T-helper 1 cell (primary cell): ENCODE measurements at places on chromosomes 16 and 17.

- DNase-seq: no peak
Observed at GRCh38 chr16:1027501-1027815, 45.1 kb upstream of the SSTR5 start.

DNA sequence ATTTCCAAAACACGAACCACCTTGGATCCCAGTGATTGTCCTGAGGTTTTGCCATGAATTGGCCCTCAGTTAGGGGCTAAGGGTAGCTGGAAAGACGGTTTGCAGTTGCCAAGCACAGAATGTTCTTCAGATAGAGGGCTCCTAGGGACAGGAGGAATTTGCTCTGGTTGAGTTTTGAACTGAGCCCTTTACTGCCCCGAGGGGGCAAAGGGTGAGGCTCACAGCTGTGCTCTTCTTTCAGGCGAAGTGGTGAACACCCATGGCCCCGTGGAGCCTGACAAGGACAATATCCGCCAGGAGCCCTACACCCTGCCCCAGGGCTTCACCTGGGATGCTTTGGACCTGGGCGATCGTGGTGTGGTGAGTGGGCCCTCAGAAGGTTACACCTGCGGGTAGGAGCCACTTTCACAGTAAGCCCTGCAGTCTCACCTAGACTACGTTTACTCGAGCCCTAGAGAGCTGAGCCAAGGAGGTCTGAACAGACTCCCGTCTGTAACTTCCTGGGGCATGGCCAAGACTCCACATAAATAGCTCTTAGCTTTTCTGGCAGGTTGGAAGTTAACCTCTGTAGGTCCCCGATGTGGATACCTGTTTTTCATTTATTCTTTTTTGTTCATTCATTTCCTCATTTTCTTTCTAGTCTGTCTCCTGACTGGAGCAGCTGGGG lies 32.5 kb downstream of the NMT1 start:
- no peak for DNase-seq

DNA sequence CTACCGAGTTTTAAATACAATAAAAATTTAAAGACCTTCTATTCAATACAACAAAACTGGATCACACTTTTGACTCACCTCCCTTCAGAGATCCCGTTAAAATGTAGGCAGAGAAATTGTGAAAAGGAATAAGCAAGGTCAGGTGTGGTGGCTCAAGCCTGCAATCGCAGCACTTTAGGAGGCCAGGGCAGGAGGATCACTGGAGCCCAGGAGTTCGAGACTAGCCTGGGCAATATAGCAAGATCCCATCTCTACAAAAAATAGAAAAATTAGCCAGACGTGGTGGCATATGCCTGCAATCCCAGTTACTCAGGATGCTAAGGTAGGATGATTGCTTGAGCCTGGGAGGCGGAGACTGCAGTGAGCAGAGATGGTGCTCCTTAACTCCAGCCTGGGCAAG lies 16.7 kb downstream of the CHST5 start:
- DNase-seq: no peak

- no peak for DNase-seq
Observed at GRCh38 chr17:73011016-73011486, 81.4 kb downstream of the SLC39A11 start.

GRCh38 chr16:74448990-74449389 lies 27.7 kb upstream of the CLEC18B start:
- no peak for DNase-seq

GRCh38 chr17:35057332-35057915 lies 6.1 kb downstream of the RFFL start:
- DNase-seq: no peak

DNA sequence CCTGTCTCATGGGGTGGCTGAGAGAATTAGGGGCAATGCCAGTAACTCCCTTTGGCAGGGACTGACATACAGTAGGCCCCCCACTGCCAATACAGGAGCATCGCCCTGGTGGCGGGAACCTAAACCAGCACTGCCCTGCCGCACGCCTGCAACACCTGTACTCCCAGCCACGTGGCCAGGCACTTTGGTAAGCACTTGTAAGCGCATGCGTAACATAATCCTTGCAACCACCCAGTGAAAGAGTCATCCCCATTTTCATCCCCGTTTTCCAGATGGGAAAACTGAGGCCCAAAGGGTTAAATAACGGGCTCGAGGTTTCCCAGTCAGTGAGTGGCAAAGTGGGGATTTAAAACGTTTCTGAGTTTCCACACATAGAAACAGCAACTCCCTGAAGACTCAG lies 17.5 kb downstream of the SCN4A start:
- no peak for DNase-seq

GRCh38 chr17:7502171-7502847 lies 18.1 kb downstream of the POLR2A start:
- DNase-seq: no peak

- no peak for DNase-seq
Observed at GRCh38 chr17:76428511-76428910, 24.4 kb downstream of the UBE2O start.

- DNase-seq: no peak
Observed at GRCh38 chr16:30383521-30383920, 1.2 kb upstream of the SEPTIN1 start.

GRCh38 chr17:66720027-66720426 lies 114.9 kb upstream of the CACNG5 start:
- no peak for DNase-seq

GRCh38 chr16:89404561-89404960 lies 85.8 kb downstream of the ANKRD11 start:
- DNase-seq: no peak

DNA sequence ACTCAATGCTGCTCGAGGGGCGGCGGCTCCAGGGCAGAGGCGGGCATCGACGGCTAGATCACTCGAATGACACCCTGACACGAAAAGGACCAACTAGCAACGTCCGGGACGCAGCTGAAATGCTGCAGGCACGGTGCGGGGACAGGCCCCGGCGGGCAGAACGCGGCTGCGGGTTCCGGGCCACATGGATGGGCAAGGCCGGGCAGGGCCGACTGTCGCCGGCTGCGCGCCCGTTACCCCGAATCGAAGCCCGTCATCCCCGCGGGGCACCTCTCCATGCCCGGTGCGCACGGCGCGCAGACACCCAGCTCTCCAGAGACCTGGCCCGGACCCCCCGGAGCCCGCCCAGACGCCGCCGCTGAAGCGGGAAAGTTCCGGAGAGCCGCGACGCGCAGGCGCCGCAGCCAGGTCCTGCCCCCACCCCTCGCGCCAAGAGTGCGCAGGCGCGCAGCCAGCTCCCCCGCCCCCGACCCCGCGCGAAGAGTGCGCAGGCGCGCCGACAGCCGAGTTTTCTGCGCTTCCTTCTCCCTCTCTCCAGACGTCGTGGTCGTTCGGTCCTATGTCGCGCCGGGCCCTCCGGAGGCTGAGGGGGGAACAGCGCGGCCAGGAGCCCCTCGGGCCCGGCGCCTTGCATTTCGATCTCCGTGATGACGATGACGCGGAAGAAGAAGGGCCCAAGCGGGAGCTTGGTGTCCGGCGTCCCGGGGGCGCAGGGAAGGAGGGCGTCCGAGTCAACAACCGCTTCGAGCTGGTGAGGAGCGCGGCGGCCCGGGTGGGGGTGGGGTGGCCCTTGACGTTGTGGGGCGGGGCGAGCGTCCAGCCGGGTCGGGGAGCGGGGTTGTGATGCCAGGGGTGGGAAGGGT lies at the start of gene TCF25:
Gene TCF25 (plus strand): TSS at position 484 of the 863 bp plus-strand sequence. CDS start 76 bp downstream, at position 560.
- DNase-seq: peak; percentile 89

- no peak for DNase-seq
Observed at GRCh38 chr16:90012991-90013745, 6.1 kb downstream of the DBNDD1 start.

- no peak for DNase-seq
Observed at GRCh38 chr16:5479926-5480325, 382.3 kb upstream of the EEF2KMT start.

DNA sequence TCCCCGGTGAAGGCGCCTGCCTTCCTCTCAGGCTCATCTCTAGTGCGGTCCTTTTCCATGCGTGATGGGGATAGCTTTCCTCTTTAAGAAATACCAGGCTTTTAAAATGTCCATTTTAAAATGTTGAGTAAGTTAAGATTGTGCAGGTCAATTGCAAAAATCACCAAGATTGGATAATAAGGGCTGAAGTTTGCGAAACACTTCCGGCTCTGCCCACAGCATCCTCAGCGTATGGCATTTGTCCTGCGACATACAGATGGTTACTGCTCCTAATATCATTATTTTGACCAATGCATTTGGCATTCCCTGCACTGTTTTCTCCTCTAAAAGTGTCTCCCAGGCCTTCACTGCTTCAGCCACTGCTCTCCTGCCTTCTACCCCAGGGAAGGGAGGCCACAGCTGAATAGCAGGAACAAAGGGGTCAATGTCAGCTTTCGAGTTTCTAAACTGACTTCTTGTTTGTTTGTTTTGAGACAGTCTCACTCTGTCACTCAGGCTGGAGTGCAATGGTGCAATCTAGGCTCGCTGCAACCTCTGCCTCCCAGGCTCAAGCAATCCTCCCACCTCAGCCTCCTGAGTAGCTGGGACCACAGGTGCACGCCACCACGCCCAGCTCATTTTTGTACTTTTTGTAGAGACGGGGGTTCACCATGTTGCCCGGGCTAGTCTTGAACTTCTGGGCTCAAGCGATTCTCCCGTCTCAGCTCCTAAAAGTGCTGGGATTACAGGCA lies 91.9 kb downstream of the CRISPLD2 start:
- no peak for DNase-seq

GRCh38 chr17:74842599-74843351 lies 16.9 kb downstream of the GRIN2C start:
- DNase-seq: no peak

- no peak for DNase-seq
Observed at GRCh38 chr17:50681263-50682200, 26.2 kb downstream of the ANKRD40 start.
